Astrocyte of the spinal cord (primary cell): ENCODE measurements at places on chromosomes 2 and 18.

DNA sequence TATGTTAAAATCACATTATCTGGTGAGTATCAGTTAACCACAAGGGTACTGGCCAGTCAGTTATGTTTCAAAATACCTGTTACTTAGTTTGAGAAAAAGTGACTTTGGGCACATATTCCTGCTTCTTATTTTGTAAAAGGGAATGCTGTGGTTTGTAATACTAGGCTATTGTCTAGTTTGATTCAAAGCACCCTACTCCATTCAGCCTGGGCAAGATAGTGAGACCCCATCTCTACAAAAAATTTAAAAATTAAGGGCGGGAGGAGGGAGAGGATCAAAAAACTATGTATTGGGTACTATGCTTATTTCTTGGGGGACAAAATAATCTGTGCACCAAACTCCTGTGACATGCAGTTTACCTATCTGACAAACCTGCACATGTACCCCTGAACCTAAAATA is 18.9 kb downstream of the MBD5 start:
- no peak for DNase-seq

DNA sequence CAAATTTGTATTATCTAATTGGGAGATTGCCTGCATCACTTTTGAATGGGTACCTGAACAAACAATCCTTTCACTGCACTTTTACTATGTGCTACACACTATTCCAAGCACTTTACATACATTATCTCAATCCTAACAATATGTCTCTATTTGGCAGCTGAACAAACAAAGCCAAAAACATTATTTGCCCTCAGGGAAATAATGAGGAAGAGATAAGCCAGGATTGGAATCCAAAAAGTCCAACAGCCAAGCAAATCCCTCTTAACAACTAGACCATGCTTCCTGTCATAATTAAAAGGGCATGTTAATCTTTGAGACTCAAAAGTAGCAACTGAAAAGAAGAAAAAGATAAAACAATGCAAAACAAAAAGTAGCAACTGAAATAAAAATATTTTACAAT is 32.1 kb downstream of the RPRD1A start:
- no peak for DNase-seq

DNA sequence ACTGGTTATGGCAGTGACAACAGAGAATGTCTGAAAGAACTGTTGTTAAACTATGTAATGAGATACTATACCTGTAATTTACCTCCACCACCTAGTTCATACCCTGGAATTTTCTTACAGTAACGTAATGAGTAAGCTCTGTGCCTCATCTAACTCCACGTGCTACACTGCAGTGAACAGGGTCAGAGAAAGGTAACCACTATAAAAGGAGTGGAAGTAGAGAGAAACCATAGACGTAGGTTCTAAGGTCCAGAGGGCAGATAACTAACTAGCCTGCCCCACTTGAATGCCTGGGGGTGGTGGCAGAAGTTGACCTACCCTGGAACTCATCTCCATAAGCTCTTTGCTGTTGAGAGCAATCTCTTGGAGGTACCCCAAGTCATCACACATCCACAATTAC is 32.0 kb upstream of the B4GALT6 start:
- DNase-seq, result no peak

DNA sequence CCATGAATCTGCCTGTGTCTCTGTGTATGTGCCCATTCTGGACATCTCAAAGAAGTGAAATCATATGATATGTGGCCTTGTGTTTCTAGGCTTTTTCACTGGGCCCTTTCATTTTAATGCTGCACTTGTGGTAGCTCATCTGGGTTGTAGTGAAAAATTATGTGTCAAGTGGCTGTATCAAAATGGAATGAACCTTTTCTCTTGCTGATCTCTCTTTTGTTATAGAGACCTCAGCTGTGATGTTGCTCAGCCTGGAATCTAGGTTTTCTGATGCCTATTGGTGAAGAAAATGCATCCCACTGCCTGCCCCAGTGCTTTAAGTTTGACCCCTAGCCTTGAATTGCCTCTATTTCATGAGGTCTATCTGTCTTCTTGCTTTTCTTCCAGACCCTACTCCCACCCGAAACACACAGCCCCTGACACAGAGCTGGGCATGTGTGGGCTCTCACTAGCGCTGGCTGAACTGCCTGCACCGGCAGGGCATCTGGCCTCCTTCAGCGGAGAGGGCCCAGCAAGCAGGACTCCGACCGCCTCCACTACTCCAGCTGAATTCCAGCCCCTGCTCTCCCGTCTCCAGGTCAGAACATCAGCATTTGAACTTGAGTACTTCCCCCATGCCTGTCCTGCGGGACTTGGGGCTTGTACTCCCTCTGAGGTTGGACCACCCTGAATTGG is 175.8 kb upstream of the MSH6 start:
- DNase-seq, result no peak

DNA sequence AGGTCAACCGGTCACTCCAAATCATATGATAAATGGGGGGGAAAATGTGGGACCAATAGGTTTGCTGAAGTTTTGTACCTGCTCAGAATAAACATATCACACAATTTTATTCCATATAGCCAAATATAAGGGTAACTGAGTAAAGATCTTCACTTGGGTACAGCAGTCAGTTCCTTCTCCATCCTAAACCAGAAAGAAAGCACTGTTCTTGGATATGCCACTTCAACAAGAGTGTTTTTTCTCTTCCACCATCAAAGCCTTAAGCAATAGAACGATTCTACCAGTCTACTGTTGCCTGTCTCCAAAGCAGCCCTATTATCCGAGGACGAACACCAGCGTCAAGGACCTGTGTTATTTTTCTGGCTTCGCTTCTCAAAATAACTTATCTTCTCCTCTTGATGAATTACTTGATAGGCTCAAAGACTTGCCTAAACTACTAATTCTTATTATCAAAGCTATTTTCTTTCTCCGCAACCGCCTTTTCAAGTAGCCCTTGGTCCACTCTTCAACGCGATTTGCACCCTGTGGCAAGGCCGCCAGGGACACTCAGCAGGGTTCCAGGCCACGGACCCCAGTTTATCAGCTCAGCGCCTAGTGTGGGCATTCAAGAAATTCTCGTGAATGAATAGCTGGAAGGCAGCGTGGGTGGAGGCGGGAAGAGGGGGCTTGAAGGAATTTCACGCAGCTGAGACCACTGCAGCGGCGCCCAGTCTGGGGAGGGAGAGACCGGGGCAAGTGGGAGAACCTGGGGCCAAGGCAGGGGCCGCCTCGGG is 646 bp downstream of the ALS2 start:
- DNase-seq, result peak; percentile 31

GRCh38 chr2:198657512-198658121 is 800.1 kb downstream of the SATB2 start:
- DNase-seq, result peak; percentile 22

GRCh38 chr18:23718731-23719130 is 29.5 kb downstream of the LAMA3 start:
- DNase-seq, result peak; percentile 5

GRCh38 chr2:118638453-118638852 is 209.0 kb downstream of the EN1 start:
- DNase-seq, result no peak

DNA sequence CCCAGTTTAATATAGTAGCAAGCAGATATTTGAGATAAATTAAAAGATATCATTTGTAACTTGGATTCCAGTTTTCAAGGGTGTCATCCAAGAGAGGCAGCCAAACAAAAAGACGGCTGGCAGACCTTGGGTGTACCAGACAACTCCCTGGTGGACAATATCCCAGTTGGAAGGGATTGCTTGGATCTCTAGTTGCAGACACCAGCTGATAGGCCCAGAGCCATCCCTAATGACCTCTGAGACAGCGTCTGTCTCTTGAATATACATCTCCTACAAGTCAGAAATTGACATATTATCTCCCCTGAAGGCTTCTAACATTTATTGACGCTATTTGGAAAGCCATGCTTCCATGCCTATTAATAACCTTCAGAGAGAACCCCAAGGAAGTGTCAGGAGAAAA is 67.7 kb downstream of the ACVR1 start:
- DNase-seq, result no peak

- peak; percentile 22 for DNase-seq
Observed at GRCh38 chr18:44778788-44779187, 98.1 kb downstream of the SETBP1 start.

DNA sequence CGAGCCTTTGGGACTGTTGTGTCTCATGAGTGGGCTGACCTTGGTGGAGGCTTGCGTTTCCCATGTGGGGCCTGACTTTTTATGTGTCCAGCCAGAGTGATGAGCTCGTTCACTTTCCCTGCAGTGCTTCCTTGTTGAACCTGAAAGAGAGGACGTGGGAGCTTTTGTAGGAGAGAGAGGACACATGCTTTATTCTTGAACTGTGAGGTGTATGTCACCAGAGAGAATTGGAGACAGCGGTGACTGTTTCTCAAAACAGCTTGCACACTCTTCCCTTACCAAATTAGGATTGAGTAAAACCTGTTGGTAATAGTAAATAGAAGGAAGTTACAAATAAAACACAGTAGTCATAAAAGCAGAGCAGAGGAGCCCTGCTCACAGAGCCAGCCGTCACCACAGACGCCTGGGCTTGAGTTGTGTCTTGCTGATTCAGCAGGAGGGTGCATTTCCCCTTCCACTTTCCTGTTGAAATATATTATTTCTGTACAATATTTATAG is 60.7 kb downstream of the INPP4A start:
- DNase-seq, result no peak
